Right ventricle myocardium superior (tissue), 1 donor: ENCODE measurements at places on chromosomes 11 and 22.

DNA sequence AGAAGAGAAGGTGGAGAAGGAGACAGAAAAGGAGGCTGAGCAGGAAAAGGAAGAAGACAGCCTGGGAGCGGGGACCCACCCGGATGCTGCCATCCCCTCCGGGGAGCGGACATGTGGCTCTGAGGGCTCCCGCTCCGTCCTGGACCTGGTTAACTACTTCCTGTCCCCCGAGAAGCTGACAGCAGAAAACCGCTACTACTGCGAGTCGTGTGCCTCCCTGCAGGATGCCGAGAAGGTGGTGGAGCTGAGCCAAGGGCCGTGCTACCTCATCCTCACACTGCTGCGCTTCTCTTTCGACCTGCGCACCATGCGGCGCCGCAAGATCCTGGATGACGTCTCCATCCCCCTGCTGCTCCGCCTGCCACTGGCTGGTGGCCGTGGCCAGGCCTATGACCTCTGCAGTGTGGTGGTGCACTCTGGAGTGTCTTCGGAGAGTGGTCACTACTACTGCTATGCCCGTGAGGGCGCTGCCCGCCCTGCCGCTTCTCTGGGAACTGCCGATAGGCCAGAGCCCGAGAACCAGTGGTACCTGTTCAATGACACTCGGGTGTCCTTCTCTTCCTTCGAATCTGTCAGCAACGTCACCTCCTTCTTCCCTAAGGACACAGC, 21.4 kb downstream of the USP35 start:
- DNase-seq, result no peak

DNA sequence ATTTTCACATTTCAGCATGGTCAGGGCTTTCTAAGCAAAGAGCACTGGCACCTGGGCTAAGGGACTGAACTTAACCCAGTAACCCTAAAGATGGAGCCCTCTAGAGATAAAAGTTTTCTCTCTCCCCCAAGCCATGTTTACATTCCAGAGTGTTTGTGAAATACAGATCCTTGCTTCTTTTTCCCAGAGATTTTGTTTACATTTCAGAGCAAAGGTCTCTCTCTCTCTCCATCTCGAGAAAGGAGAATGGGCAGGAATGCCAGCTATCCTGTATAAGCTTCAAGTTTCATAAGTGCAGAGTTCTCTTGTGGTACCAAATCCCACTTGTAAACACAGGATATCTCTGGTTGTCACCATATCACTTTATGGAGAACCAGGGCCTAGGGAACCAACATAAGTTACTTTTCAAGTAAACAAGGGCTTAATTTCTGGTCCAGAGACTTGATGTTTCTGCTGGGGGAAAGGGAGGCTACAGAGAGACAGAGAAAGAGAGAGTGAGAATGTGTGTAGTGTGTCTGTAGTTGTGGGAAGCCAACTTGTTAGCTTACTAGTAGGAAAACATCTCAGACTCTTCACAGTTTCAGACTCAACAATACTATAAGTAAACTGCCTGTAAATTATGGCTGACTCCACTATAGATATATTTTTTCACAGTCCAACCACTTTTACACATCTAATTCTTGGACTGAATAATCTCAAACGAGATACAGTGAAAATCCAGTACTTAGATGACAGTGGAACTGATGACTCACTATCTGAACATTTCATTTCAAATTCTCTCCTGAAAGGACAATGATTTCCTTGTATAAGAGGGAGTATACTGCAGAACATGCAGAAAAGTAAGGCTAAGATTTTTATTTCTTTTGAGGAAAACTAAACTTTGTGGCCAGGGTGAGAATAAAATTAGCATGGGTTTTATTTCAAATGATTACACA, 76.2 kb downstream of the ARHGAP32 start:
- DNase-seq, result no peak

GRCh38 chr11:34749666-34750659, 129.1 kb downstream of the EHF start:
- peak; percentile 88 for DNase-seq

- no peak for DNase-seq
Observed at GRCh38 chr11:69828971-69829344, 9.7 kb upstream of the FGF3 start.

DNA sequence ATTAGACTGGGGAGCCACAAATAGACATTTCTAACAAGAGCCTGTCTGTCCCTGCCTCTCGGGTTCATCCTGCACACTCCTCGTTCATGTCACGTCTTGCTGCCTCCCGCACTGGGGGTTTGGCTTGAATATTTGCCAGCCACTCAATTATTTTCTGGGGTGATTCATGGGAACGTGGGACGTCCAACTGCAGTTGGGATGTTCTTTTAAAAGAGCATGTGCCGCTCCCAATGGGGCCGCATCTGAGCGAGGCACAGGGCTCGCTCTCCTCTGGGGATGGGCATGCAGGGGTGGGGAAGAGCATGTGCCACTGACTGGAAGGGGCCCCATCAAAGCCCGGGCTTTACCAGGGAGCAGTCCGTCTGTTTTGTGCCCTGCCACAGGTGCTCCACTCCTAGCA, 43.4 kb downstream of the PARVG start:
- DNase-seq, result no peak

GRCh38 chr22:36770513-36771231, 5.2 kb downstream of the IFT27 start:
- no peak for DNase-seq

DNA sequence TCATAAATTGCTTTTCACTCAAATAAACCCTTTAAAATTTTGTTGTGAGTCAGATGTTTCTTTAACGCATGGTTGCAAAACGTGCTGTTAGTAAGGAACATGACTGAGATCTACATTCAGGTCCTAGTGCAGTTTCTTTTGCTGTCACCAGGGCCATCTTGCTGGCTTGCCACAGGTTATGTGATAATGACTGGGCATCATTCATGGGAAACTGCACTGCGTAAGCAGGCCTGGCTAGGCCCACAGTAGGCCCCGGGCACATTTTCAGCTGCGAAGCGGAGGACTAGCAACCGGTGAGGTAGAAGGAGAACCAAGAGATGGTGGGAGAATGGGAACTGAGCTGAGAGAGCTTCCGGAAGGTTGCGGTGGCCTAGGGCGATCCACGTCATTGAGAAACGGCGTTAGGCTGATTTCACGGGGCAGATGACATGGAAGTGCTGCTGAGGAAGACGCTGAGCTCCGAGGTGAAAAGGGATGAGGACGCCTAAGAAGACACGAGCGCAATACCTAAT, 3.2 kb upstream of the KLHDC7B start:
- DNase-seq, result no peak

DNA sequence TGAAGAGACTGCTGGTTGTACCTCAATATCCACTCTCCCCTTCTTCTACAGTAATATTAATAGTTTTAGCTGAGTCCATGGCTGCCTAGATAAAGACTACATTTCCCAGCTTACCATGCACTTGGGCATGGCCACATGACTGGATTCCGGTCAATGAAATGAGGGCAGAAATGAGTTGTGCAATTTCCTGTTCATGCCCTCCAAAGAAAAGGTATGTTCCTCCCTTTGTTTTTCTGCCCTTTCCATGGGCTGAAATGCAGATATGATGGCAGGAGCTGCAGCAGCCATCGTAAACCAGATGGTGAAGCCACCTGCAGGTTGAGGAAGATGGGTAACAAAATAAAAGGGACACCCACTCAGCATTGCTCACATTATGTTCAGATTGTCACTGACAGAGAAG, 15.3 kb upstream of the ELFN2 start:
- no peak for DNase-seq

DNA sequence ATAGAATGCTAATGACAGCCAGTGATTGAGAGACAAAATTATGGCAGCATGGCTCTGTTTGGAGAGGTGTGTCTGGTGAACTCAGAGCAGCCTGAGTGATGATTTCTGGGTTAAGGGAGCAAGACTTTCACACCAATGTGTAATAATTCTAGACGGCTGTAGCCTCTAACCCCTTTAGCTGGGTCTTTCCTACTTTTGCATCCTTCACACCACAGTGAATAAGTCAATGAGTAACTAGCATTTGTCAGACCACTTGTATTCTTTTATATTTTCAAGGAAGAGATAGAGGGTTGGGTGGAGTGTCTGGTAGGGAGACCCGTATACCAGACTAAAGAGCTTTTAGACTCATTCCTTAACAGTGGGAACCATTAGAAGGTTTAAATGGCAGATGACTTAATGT, 50.4 kb downstream of the ATXN10 start:
- DNase-seq, result no peak

- no peak for DNase-seq
Observed at GRCh38 chr11:62905296-62905695, 15.9 kb downstream of the CHRM1 start.

GRCh38 chr11:78061088-78061920, 2.4 kb upstream of the THRSP start:
- peak; percentile 82 for DNase-seq

- DNase-seq, result peak; percentile 53
Observed at GRCh38 chr22:24803064-24803542, 2.9 kb upstream of the SGSM1 start.
